Pulmonary artery endothelial cell (primary cell): ENCODE measurements at places on chromosomes 12 and 14. TPM values are rescaled to one million over a fixed set of nuclear protein-coding genes. Genes with fewer than 3 reads are reported as not detected.

LRP1-AS gene
- total RNA-seq, result not detected in 2 replicates

RNASE7 gene
- not detected in 2 replicates for total RNA-seq

STRAP gene
- total RNA-seq, result 99.8 and 113 TPM in 2 replicates

IFI27 gene
- 317 and 506 TPM in 2 replicates for total RNA-seq

DIO2 gene
- total RNA-seq, result 0.13 and 0.28 TPM in 2 replicates

WNT5B gene
- 0.14 TPM in 1 of 2 replicates, not detected in the other for total RNA-seq

ATL1 gene
- 1.1 and 5.5 TPM in 2 replicates for total RNA-seq

SLC25A47 gene
- total RNA-seq, result 0.04 TPM in 1 of 2 replicates, not detected in the other

AACS gene
- total RNA-seq, result 32.0 and 32.7 TPM in 2 replicates

GRCh38 chr12:27018037-27018436 lies 3.9 kb upstream of the TM7SF3 start:
- DNase-seq, result no peak

GRCh38 chr14:82438436-82438835 lies 904.8 kb upstream of the SEL1L start:
- no peak for DNase-seq

DNA sequence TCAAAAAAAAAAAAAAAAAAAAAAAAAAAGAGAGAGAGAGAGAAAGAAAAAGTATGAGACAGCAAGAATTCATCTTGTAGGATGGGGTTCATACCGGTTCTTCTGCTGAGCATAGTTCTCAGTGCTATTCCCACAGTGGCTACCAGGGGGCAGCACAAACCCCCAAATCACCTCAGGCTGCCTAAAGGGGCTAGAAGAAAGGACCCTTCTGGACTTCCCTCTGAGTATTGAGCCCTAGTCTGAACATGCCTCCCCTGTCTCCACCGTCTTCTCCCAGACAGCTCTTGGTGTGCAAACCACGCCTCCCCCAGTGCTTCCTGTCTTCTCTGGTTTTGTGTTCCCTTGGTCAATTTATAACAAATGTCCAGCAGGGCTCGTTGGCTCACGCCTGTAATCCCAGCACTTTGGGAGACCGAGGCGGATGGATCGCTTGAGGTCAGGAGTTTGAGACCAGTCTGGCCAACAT lies 31.3 kb upstream of the SMUG1 start:
- DNase-seq, result no peak

DNA sequence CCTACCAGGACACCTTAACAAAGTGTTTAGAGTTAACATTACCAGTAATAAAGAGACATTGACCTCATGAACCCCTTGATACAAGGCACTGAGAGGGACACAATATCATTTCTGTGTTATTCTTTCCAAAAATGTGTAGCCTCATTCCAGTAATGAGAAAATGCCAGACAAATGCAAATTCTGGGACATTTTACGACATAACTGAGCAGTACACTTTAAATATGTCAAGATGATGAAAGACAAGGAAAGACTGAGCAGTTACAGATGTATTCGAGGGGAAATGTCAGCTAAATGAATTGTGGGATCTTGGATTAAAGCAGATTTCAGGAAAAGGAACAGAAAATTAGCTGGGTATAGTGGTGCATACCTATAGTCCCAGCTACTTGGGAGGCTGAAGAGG lies 255.6 kb downstream of the ERC1 start:
- DNase-seq, result no peak

- no peak for DNase-seq
These were observed 4.8 kb downstream of the ITGA7 start for GRCh38 chr12:55702861-55703260.

DNA sequence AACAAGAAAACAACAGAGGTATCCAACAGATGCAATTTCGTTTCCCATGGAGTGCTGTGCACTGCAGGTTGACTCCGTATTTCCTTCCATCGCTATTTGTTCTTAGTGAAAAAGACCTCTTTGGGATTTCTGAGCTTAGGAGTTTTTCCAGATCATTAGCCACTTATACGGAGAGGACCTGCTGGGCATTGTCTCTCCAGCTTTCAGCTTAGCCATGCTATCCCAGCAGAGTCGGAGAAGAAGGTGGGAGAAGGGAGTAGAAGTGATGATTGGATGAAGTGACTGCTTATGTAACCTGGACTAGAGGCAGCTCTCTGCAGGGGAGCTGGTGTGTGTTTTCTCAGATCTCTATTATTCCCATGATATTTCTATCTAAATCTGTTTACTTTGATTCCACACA lies 737.7 kb downstream of the DIO2 start:
- DNase-seq, result no peak

DNA sequence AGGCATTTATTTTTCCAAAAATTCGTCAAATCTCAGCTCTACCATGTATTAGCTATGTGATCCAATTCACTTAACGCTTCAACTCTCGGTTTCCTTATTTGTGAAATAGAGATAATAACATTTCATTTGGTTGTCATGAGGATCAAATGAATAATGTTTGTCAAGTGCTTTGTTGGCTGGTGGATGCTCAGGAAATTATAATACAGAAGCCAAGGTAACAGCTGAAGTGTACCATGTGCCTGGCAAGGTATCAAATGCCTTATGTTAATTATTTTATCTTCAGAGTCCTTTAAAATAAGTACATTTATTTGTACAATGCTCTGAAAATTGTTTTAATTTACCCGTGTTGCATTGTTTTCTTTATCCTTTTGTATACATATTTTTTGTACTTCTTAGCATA lies 6.1 kb upstream of the PRKCH start:
- no peak for DNase-seq

DNA sequence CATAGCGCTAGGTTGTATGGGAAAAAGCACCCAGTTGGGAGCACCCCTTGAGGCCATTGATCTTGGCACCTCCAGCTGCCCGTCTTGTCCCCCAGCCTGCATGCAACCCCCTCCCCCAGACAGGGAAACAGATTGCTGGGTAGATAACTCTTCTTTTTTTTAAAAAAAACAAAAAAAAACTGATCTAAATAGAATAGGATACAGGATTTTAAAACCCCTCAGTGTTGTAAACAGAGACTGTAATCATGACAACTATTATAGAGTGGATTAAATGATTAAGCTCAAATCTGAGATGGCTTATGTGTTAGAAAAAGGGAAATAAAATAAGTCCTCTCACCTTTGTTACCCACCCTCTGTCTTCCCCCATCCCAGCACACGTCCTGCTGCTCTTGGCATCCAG lies 48.9 kb downstream of the MAX start:
- DNase-seq, result no peak

- no peak for DNase-seq
These were observed 445.4 kb downstream of the BCL11B start for GRCh38 chr14:98826618-98827017.

DNA sequence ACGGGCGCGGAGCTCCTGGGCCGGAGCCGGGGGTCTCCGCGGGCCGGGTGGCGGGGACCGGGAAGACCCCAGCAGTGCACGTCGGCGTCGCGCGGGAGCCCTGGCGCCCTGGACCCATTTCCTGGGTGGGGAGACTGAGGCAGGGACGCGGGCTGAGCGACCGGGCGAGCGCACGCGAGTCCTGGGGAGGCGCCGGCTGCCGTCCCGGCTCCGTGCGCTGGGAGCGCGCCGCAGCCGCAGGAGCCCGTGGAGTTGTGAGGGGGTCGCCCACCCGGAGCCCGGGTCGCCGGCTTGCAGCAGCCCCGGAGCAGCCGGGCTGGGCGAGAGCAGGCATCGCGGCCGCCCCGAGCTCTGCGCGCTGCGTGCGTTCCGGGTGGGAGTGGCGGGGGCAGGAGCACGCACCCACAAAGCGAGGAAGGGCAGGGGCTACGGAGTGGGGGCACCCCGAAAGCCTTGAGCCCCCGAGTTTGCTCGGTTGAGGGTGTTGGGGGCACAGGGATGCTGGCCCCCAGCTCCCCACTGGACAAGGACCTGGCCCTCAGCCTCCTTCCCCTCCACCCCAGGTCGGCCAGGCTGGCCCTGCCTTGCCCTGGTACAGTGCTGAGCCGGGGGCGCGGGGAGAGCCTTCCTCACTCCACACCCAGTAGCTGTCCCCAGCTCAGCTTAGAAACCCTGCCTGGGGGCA lies 620 bp downstream of the MMP17 start:
- no peak for DNase-seq

- DNase-seq, result no peak
These were observed 13.2 kb upstream of the KLRF1 start for GRCh38 chr12:9813821-9814798.

GRCh38 chr12:123433615-123434014 lies 2.9 kb downstream of the RILPL2 start:
- DNase-seq, result no peak

DNA sequence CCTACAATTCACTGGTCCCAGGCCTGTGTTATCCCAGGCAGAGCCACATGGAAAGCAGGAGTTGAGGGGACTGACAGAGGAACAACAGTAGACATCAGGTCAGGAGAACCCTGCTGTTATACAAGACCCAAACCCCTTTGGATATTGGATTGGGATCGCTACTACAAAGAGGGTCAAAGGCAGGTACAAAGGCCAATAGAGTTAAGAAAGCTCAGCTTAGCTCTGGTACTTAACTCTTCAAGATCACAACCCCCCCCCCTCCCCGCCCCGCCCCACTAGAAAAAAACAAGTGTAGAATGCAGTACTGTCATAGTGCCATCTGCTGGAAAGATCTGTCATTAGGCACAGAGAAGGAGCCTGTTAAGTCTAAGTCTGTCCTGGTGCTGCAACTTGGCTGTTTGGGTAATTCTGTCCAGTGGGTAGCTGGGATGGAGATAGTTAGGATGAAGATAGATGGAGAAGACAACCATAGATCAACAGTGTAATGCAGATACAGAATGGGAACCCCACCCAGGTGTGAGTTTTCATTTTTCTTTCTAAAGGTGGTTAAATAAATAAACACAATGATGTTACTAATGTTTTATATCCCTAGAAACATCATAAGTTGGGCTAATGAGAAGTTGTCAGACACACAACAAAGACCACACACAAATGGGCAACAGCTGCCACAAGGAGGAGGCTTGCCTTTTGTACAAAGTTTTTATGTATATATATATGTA lies 17.2 kb downstream of the REM2 start:
- DNase-seq, result peak; percentile 37

DNA sequence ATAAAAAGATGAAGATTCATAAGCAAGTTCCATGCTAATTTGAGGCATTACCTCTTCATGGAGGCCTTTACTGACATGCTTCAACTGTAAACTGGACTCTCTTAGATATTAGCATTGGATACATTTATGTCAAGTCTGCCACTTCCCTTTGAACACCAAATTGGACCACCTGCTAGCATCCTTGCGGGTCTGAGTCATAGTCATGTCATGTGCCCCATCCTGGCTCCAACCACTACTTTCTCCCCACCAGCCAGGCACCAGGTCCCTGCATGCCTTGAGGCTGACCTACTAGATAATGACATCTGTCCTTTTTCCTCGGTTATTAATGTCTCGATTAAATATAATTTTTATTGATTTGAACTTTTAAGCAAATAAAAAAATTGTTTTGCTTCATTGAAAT lies 32.9 kb upstream of the EEA1 start:
- DNase-seq, result no peak

DNA sequence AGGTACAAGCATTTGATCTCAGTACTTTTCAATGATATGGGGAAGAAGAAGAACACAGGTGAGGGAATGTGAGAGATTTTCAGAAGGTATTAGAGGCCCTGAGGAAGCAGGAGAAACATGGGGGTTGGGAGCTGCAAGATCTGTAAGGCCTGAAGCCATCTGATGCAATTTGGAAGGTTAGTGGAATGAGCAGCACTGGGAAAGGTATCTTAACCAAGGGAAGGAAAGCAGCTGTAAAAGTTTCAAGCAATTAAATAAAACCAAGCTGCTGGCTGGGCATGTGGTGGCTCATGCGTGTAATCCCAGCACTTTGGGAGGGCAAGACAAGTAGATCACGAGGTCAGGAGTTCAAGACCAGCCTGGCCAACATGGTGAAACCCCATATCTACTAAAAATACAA lies 104.4 kb upstream of the PARP11 start:
- DNase-seq, result no peak

DNA sequence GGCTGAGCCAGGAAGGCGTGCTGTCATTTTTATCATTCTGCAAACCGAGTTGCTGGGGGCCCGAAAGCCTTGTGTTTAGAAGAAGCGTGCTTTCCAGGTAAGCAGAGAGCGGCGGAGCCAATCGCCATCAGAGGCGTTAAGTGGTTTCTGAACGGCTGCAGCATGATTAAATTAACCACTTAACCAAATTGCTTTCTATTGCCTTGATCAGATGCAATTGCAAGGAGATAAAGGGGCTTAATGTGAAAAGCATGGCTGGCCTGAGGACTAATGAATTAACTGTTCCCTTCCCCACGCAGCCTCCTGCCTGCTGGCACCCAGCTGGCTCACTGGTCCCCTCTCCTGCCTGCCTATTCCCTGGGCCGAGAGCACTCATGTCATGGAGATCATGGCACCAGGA lies 36.6 kb upstream of the CHGA start:
- DNase-seq, result no peak

GRCh38 chr12:20039562-20039961 lies 328.8 kb upstream of the PDE3A start:
- no peak for DNase-seq

DNA sequence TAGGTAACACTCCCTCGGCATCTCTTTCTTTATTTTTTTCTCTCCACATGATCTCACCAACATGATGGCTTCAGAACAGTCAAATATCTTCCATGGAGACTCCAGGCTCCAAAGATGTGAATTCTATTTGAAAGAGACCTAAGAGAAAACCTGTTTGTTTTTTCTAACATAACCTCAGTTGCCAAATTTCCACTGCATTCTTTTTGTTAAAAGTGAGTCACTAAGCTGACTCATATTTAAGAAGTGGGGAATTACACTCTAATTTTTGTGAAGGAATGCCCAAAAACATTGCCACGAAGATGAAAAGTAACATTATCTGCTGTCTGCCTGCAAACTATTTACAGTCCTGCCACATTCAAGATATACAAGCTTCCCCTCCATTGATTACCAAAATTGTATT lies 1337.6 kb downstream of the LRFN5 start:
- DNase-seq, result no peak

- no peak for DNase-seq
These were observed 4.3 kb upstream of the PGF start for GRCh38 chr14:74959596-74960180.

DNA sequence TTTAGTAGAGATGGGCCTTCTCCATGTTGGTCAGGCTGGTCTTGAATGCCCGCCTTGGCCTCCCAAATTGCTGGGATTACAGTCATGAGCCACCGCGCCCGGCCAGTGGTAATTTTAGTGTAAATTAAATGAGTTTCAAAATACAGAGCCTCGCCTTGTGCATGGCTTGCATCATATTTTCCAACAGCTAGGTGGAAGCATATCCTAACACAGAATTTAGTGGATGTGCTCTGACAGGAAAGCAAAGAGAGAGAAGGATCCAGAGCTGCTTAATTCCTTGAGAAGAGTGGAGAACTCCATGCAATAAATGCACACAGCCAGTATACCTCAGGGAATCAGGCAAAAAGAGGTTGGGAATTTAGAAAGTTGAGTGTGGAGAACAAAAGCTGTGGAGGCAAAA lies 2.5 kb downstream of the OR6C2 start:
- DNase-seq, result no peak
